Occipital lobe (tissue), 3 donors: ENCODE measurements at places on chromosomes 13 and 19.

DNA sequence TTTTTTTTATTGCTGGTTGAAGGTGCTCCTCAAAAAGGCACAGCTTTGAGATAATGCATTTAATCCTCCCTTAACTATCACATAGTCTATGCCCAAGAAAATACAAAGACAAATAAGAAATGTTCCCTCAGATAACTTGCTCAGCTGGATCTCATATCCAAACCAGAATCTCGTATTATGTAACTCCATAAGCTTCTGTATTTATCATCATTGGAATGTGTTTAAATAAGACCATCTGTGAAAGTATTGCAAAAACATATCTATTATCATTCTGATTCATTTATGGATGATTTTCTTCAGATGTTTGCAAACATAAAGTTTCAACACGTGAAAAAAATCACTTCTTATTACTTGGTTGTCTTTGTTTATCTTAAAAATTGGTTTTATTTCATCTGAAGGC is 190.9 kb downstream of the IRS2 start:
- DNase-seq = no peak

DNA sequence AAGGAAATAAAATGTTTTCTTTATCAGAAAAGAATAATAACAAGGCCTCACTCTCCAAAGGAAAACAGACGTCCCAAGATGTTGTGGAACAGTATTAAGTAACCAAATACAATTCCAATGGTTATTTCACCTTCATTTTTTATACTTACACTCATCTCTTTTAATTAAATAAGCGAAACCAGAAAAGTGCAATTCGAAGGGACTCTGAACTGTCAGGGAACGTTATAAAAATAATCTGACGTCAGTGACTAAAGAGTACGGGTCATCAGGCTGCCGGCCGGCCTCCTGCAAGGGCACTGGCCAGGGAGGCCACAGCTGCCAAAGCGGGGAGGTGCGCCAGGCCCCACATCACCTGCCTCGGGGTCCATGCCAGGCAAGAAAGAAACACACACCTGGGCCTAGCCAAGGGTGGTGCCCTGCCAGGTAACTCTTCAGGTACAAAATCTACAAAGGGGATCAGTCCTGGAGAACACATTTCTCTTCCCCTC is 61.2 kb downstream of the CDADC1 start:
- DNase-seq = no peak

GRCh38 chr13:36329361-36329760 is 16.8 kb downstream of the SPART start:
- DNase-seq = no peak

- DNase-seq = no peak
These were observed 7.8 kb downstream of the ACER1 start for GRCh38 chr19:6325614-6326013.

DNA sequence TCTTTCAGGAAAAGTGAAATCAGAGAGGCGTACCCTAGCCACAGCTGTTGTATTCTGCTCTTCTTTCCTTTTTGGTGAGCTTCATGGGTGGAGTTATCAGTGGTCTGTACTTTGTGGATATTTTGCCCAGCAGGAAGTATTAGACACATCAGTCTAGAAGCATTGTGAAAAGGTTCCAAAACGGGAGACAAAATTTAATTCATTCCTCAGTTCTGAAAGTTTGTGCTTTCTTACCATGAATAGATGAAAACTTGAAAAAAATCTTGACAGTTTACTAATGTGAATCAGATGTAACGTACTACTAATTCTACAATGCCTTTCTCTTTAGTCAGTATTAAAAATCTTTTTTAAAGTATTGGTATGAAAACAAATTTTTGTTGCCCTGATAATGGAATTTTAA is 116.8 kb downstream of the DNAJC3 start:
- no peak for DNase-seq

DNA sequence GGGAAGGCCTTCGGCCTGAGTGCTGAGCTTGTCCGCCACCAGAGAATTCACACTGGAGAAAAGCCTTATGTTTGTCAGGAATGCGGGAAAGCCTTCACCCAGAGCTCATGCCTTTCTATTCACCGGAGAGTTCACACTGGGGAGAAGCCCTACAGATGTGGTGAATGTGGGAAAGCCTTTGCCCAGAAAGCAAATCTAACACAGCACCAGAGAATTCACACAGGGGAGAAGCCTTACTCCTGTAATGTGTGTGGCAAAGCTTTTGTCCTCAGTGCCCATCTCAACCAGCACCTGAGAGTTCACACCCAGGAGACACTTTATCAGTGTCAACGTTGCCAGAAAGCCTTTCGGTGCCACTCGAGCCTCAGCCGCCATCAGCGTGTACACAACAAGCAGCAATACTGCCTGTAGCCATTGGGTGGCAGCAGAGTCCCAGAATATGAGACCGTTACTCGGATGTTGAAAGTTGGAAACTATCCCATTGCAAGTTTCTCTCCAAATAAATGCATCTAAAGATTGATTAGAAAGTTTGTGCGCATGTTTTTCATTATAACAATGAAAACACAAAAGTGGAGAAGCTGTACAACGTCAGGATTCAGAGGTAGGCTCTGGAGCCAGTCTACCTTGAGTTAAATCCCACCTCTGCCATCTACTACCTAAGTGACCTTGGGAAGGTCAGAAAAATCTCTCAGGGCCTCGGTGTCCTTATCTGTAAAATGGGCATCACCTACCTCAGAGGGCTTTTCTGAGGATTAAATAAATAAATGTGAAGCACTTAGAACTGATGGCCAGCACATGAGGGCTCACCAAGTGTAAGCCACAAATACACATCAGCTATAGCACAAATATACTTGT is 21.1 kb downstream of the ZNF473 start:
- peak; percentile 51 for DNase-seq

- no peak for DNase-seq
These were observed 233.4 kb downstream of the KCNRG start for GRCh38 chr13:50248516-50249143.

DNA sequence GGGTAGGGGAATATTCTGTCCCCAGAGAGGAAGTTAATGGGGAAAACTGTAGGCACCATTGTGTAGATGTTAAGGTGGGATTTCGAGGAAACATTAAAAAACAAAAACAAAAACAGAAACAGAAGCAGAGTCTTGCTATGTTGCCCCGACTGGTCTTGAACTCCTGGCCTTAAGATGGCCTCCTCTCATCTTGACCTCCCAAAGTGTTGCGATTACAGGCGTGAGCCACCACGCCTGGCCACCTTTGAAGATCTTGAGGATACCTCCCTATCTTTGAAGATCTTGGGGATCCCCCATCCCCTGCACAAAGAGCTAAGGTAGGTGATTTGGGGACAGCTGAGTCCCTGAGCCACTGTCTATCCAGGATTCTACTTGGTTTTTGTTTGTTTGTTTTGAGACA is 553 bp upstream of the ICAM3 start:
- no peak for DNase-seq

DNA sequence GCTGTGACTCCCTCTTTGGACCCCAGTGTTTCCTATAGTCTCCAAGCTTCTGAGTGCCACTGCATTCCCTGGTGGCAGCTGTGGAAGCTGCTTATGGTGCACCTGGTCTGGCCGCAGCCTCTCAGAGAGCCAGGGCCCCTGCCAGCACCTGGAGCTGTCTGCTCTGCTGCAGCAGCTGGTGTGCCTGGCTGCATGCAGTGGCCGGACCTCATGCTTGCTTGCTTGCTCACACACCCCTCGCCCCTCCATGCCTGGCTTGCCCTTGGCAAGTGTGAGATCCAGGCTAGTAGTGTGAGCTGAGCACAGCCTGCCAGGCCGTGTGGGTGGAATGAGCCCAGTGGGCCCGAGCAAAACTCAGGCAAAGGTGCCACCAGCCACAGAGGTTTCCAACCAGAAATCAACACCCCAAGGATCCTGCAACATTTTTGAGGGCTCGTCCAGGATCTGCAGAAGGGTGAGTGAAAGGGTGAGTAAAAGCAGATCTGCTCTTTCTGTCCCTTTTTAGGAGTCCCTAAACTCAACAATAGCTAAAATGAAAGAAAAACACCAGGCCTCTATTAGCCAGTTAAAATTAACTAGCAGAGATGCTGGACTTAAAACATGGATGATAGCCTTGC is 7.6 kb upstream of the MLLT1 start:
- no peak for DNase-seq

GRCh38 chr19:36409841-36410240 is 8.6 kb downstream of the ZFP82 start:
- no peak for DNase-seq

GRCh38 chr13:89660752-89661151 is 1686.7 kb upstream of the MIR17HG start:
- DNase-seq = no peak

DNA sequence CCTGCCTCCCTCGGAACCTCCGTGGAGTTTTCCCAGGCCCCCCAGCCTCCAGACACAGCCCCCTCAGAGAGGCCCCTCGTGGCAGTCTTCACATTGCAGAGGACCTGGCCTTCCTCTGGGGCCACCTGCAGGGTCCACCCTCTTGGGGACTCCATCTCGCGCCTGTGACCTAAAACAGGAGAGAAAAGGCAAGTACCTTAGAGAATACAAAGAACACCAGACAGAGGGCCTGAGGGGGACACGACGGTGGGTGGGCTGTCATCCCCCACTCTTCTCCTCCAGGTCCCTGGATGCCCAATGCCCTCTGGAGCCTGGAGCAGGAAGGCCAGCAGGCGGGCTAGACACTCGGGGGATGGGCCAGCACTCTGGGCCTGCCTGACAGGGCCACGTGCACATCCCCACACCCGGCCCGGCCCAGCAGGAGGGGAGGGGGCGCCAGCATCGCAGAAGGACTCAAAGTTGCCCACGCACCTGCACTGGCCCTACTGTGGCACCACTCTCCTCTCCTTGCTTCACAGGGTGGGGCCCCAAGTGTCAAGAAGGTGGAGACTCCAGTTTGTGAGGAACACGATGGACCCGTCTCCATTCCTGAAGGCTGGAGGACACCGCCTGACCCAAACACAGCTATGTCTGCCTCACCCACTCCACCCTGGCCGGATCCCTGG is 4.3 kb upstream of the A1BG start:
- DNase-seq = no peak
